Frontal cortex (tissue), 4 donors: ENCODE measurements at places on chromosomes 2 and 18. TPM values are rescaled to one million over a fixed set of nuclear protein-coding genes. Genes with fewer than 3 reads are reported as not detected.

- no peak for DNase-seq
Measured at GRCh38 chr18:38948436-38948835, 1382.8 kb upstream of the CELF4 start.

The STARD6 gene
- total RNA-seq = 0.82 TPM

The MYOM1 gene
- total RNA-seq = 0.82 TPM

GRCh38 chr2:106119074-106119473 lies 75.0 kb downstream of the UXS1 start:
- no peak for DNase-seq

The NFATC1 gene
- total RNA-seq = 0.41 TPM

DNA sequence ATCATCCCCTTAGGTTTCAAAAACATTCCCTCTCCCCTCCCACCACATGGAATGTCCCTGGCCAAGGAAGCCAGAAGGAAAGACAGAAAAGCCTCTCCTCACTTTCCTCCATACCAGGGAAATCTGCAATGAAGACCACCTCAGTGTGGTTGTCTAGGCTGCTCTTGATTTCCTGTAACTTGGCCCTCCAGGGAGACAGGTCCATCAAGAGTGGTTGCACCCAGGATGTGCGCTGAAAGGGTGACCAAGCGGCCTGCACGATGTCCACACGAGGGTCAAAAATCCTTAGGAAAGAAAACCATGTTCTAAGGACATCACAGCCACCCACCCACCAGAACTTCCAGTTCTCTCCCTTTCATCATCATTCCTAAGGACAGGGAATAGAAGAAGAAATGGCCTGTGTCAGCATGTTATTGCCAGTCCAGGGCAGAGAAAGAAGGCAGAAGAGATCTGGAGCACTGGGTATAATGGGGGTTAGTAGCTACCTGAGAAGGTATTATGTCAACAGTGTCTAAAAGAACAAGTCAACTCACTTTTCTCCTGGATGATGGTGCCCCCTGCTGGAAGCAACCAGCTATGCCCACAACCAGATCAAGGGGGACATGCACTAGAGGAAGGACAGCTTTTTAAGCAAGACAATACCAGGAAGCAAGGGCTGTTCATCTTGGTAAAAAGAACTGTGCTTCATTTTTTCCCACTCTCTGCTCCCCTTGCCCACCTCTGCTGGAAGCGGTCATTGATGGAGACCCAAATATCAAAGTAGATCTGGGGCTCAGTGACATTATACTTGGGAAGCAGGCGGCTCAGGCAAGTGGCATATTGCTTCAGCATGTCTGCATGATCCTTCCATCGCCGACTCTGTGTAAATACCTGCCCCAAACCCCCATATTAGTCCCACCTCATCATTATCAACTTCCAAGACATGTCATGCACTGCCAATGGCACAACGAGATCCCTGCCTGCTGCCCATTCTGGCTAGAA lies 9.3 kb downstream of the GGCX start:
- peak; percentile 59 for DNase-seq

The NT5DC4 gene
- total RNA-seq = not detected

The APCDD1 gene
- 10.6 TPM for total RNA-seq

GRCh38 chr2:111975819-111976218 lies 77.4 kb downstream of the MERTK start:
- DNase-seq = no peak

GRCh38 chr2:194559523-194559922 lies 1097.5 kb upstream of the SLC39A10 start:
- DNase-seq = no peak

The TUBB8B gene
- total RNA-seq = not detected

- no peak for DNase-seq
Measured at GRCh38 chr2:149456285-149456684, 125.9 kb downstream of the LYPD6 start.

The PSTPIP2 gene
- total RNA-seq = 0.41 TPM

- no peak for DNase-seq
Measured at GRCh38 chr2:28268386-28268785, 124.3 kb upstream of the FOSL2 start.

- no peak for DNase-seq
Measured at GRCh38 chr18:45774065-45774521, 50.1 kb downstream of the SLC14A1 start.

- no peak for DNase-seq
Measured at GRCh38 chr2:25586726-25587144, 86.6 kb downstream of the DTNB start.

- DNase-seq = no peak
Measured at GRCh38 chr2:226797989-226798421, 1.6 kb downstream of the IRS1 start.

GRCh38 chr2:64751286-64752260 lies 97.9 kb upstream of the SERTAD2 start:
- DNase-seq = no peak

DNA sequence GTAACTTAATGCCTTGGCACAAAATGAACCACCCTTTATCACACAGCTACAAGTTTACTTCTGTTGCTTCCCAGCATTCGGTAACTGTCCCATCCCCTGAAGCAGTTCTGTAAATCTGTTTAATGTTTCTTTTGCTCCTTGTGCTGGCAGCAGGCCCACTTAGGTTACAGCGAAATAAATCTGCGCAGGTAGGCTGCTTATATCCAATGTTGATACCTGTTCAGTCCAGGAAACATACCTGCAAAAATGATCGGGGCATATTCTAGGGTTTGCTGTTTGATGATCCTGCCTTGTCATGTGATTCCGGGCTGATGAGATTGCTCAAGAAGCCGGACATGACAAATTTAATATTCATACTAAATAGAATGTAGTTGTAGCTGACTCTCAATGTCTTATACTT lies 23.3 kb downstream of the PELI1 start:
- no peak for DNase-seq

The DSG4 gene
- total RNA-seq = under 0.01 TPM

The TRIM54 gene
- not detected for total RNA-seq

- no peak for DNase-seq
Measured at GRCh38 chr2:156046900-156047299, 285.6 kb downstream of the NR4A2 start.

- DNase-seq = no peak
Measured at GRCh38 chr2:123366239-123366837, 658.7 kb upstream of the CNTNAP5 start.

GRCh38 chr2:85959185-85959584 lies 70.4 kb upstream of the ST3GAL5 start:
- DNase-seq = no peak

The RBM43 gene
- total RNA-seq = 2.0 TPM

DNA sequence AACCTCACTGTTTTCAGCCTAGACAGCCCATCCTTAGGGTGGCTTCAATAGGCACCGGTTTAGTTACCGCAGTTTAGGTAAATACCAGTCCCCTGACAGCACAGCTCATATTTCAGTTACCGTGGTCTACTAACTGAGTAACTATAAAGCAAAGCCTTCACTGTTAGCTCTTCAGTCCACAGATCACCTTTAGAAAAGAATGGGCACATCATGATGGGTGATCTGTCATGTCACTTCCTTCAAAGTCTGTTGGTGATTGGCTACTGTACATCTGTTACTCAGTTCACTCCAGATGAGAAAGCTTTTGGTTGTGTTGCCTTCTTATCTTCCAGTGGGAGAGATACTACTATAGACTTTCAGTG lies 21.0 kb downstream of the SLC20A1 start:
- no peak for DNase-seq

DNA sequence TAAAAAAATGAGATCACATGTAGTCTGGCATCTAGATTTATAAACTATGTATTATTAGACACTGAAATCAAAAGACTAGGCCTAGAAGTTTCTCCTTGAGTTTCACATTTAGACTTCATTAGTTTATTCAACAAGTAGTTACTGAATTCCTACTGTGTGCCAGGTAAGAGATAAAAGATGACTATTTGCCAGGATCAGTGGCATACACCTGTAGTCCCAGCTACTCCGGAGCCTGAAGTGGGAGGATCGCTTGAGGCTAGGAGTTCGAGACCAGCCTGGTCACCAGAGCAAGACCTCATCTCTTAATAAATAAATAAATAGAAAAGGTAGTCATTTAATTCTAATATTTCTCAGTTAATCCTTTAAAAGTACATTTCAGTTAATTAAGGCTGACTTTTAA lies 2.1 kb downstream of the FAM98A start:
- DNase-seq = no peak

DNA sequence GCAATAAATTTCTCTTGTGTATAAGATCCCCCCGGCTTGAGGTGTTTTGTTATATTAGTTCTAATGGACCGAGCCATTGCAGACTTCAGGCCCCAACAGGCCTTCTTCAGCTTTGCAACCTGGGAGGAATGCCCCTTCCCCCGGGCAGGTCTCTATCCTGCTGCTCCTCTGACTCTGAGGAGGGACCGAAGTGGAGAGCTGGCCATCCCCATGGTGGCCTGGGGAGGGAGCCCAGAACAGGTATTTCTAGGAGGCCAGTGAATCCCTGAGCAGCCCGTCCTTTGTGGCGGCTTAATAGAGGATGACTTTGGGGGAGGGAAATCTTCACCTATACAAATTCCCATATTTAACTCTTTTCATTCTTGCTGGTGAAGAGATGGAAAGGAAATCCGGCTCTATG lies 715.8 kb upstream of the SOX11 start:
- DNase-seq = no peak

DNA sequence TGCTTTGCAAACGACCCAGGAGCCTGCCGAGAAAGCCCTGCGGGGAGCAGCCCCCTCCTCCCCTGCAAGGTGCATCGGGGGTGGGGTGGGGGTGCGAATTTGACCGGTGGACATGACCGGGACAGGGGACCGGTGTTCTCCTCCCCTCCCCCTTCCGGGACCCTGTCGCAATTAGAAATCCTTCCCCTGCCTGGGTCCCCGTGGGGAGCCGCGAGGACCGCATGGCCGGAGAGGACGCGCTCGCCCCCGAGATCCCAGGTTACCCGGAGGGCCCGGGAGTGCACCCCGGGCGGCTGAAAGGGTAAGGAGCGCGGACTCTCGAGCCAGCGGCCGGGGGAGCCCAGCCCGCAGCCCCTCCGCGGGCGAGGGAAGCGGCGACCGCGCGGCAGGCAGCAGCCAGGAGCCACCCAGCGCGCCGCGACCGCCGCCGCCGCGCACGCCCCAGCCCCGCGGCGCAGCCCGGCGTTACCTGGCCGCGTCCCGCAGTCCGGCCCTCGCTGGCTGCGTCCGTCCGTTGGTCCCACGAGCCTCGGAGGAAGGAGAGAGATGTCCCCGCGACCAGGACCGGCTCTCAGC lies 482 bp downstream of the DLGAP1 start:
- DNase-seq = no peak

The APOB gene
- total RNA-seq = 0.41 TPM

The AOX1 gene
- 0.82 TPM for total RNA-seq

DNA sequence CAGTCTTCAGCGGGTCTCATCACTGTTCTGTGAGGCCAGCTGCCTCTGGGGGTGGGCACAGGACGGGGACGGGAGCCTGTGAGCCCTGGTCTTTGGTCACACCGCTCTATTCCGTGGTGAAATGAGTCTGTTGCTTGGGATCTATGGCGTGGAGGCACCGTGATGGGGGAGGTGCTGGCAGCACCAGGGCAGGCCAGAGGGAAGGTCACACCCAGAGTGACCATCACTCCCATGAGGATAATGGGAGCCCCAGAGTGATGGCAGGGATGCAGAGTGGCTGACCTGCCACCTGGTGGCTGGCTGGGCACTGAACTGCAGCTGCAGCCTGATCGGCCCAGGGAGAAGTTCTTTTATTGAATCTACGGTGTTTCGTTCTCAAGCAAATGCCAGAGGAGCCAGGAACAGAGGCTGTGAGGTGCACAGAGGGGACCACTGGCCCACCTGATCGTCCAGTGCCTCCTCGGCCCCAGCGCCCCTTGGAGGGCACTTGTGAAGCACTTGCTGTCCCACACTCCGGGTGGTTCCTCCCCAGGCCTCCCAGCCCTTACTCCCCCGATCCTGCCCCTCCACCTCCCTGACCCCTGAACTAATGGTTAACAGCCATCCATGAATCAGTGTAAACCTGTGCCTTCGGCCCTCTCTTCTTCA lies 17.9 kb downstream of the KCNIP3 start:
- DNase-seq = peak; percentile 78

GRCh38 chr2:55047677-55048299 lies 2.5 kb downstream of the RTN4 start:
- peak; percentile 28 for DNase-seq

The FIGN gene
- total RNA-seq = 1.2 TPM

DNA sequence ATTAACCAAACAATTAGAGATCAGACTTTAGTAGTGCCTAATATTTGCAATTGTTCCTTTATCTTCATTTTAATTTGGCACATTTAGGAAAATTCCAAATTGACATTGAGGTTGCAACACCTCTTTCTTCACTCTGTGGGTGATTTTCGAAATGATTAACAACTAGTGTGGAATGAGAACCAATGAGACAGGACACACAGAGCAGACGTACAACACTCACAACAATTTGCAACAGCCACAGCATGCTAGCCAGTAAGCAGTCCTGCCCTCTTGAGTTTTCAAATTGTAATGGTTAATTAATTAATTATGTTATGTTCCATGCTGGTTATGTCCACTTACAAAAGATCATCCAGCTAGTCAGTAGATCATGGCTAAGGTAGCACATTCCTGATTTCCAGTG lies 339.3 kb downstream of the LRP1B start:
- DNase-seq = no peak

GRCh38 chr2:189791338-189792042 lies 7.2 kb downstream of the PMS1 start:
- no peak for DNase-seq
